Stimulated activated CD4-positive, alpha-beta T cell treated with anti-CD3 and anti-CD28 coated beads, TNF-alpha, amount 100 ng/mL, for 48 hours (primary cell): ENCODE measurements at places on chromosomes 1 and 21.

GRCh38 chr1:231188768-231189167 lies 26.9 kb downstream of the TRIM67 start:
- no peak for DNase-seq

DNA sequence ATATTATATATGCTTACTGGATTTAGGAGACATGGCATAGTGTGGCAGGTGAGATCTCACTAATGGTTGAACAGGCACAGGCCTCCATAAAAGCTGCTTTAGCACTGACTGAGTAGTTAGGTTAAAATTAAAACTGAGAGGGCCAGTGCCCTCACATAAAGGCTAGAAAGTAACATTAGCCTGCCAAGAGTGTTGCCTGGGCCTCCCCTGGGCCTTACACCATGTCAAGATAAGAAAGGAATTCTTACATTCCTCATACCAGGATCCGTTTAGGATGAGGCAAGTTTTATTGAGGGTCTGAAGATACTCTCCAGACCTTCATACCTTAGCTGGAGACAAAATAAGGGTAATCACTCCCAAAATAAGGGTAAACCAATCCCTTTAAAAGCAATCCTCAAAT lies 1011.8 kb downstream of the PLA2G4A start:
- DNase-seq: no peak

GRCh38 chr1:62280150-62280549 lies 39.1 kb downstream of the KANK4 start:
- DNase-seq: no peak

- no peak for DNase-seq
Observed at GRCh38 chr1:12770620-12771019, 2.9 kb upstream of the PRAMEF12 start.

- no peak for DNase-seq
Observed at GRCh38 chr1:233005703-233006102, 55.3 kb downstream of the NTPCR start.

- DNase-seq: no peak
Observed at GRCh38 chr1:19055001-19055400, 98.5 kb upstream of the IFFO2 start.

DNA sequence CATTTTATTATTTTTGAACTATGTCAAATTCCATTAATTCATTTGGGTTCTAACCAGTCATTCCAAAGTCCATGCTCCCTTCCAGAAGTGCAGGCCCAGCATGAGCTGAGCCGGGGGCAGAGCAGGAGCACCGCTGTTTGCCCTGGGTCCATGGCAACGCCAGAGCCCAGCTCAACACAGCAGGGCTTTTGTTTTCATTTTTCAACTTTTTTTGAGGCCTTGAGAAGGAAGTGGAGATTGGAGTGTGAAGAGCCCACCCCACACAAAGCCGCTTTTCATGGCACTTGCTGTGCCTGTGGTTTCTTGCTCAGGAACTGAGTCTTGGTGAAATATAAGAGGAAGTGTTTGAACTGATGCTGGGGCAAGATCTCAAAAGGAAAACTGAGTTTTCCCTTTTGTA lies 13.2 kb upstream of the PRMT2 start:
- DNase-seq: no peak

DNA sequence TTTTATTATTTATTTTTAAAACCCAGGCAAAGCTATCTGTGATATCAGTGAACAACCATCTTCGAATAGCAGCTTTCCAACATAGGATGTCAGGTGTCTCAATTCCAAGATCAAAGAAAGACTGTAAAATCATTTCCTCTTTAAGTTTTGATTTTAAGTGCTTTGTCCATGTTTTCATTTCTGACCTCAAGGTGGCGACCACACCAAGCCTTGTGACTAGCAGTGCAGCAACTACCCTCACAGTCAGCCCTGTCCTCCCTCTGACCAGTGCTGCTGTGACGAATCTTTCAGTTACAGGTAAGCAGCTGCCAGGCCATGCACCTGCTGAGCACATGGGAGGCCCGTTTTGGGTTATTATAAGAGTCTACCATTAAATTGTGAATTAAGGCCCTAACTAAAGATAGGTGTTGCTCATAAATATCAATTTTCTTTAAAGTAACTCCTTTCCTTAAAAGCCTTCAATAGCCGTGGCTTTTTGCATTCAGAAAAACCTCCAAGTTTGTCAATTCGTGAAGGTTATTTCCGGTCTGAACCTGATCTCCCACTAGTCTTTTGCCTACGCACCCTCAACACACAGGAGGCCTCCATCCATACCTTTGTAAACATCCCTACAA lies 117.0 kb downstream of the CD247 start:
- no peak for DNase-seq

DNA sequence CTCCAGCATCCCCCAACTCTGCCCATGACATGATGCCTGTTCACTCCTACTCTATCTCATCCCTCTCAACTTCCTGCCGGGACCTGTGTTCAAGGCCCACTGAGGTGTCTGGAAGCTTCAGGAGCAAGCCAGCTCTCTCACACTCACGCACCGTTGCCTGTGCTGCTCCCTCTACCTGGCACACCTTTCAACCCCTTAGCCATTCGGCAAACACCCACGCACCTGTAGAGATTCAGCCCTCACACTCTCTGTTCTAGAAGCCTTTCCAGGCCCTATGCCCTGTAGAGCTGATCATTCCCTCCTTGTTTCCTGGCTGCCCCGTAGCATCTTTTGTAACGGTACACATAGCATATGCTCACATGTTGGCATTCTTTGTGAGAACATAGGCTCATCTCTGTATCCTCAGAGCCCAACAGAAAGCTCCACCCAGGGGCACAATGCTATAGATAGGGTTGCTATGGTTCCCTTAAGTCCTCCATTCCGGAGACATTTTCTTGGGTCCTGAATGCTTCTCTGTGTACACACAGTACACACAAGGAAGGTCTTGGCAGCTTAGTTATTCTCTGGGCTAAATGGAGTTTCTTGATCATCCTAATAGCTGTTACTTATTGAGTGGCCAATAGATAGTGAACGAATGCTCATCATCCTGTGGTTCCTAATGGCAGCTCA lies 1.3 kb downstream of the C8B start:
- DNase-seq: no peak

DNA sequence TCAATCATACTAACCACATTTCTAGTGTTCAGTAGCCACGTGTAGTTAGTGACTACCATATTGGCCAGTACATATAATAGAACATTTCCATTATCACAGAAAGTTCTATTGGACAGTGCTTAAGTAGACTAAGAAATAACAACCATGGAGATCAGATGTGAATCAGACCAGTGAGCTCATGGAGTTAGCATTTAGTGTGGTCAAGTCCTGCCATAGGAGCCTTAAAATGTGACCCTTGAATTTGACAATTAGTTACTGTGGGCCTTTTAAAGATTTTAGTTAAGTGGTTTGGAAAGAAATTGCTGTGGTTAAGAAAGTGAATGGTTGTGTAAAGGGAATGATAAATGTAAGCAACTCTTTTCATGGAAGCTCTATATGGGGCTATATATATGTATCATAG lies 123.4 kb downstream of the POU2F1 start:
- no peak for DNase-seq

DNA sequence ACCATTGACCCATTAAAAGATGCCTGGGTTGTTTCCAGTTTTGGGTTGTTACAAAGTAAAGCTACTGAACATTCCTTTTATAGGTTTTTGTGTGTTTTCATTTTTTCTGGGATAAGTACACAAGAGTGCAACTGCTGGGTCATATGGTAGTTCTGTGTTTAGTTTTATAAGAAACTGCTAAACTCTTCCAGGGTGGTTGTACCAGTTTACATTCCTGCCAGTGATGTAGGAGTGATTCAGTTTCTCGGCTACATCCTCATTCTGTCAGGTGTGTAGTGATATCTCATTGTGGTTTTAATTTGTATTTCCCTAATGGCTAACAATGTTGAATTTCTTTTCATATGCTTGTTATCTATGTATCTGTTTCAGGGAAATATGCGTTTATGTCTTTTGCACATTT lies 58.5 kb upstream of the DNAJC6 start:
- no peak for DNase-seq

- DNase-seq: no peak
Observed at GRCh38 chr1:161725908-161726472, 4.6 kb downstream of the FCRLB start.

DNA sequence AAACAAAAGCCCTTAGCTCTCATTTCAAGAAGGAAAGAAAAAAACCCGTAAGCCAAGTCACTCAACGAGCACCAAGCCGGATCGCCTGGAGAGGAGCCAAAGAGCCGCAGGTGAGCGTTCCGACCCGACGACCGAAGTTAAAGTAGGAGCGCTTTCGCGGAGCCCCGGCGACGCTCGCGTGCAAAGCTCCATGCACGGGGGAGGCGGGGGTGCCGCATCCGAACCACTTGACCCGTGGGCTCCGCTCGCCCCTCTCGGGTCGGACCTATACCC lies 382 bp downstream of the GPBP1L1 start:
- DNase-seq: no peak
